ENCODE measurements at places on chromosomes 6 and 20.

- no peak for DNase-seq
These were observed 39.7 kb upstream of the PTCHD4 start for GRCh38 chr6:48150701-48151100.

DNA sequence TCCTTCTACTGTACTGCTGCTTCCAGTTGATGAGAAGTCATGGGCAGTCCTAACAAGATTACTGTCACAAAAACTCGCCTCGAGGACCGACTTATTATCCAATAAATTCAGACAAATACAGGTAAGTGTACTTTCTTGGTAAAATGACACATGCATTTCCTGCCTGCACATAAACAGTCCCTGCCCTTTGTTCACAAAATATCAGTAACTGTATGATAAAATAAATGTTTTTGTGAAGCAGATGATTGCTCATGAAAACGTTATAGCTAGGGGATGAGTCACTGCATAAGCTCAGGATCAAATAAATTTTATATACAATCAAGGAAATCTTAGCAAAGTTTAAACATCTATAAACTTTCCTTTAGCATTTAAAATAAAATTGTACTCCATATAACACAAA, 164.5 kb upstream of the RIPOR2 start:
- DNase-seq: no peak

DNA sequence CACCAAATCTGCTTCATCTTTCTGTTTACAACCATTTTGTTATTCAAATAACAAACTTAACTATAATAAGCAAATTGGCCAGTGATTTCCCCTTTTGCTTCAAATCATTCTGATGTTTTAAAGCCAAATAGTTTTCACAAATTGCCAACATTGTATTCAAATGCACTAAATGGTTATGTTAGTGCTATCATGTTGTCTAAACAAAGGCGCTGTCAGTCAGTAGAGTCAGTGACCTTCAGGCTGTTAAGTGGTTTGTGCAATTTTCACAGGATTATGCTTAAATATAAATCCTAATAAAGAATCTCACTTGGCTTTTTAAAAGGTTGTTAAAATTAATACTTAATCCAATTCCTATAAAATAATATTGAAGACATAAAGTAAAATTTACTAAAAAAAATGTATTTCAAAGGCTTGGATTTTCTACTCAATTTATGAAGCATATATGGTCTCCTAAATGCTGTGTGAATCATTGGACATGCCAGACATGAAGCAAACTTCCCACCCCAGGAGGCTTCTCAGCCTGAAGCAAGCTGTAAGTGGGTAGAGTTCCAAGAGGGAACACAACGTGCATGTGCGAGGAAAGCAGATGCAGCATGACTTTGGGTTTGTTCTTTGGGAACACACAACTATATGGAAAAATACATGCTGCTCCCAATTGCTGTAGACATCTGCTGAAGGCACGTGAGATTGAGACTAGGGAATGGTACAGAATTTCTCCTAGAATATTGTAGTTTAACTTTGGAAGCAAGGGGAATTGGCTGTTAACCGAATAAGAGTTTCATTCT, 54.9 kb downstream of the RSPO3 start:
- DNase-seq: no peak

DNA sequence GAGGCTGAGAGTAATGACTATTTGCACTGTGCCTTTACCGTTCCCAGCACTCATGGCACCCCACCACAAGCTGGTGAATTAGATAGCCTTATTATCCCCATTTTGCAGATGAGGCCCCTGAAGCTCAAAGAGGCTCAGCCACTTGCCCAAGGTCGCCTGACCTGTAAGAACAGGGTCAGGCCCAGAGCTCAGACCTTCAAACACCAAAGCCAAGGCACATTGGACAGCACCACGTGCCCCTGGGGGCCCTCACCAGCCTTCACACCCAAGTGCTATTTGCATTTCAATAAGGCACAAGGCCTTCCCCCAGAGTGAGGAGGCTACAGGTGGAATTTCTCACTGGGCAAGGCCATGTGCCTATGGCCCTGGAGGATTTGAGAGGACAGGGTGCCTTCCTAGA, 14.2 kb upstream of the C6orf132 start:
- no peak for DNase-seq

DNA sequence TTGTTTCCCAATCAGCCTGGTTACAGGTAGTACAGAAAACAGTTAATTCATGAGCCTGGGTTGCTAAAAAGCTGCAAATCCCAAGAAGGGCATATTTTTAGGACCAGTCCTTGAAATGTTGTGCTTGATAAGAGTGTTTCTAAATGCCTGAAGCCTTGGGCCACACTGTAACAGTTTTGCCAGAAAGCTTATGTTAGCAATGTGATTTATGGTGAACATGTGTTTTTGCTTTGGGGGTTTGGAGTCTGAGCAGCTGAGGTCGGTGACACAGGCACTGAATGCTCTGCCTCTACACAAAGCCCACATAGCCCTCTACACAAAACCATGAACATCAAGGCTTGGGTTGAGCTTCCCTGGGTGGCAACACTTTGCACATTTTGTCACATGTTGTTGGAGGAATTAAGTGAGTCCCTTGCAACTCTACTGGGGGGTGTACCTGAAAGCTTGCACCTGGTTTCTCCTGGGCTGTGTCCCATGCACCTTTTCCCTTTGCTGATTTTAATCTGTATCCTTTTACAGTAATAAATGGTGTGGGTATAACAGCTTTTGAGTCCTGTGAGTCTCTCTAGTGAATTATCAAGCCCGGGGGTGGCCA, 22.2 kb downstream of the AHI1 start:
- no peak for DNase-seq

- DNase-seq: no peak
These were observed 6.7 kb upstream of the C2 start for GRCh38 chr6:31920811-31921210.

GRCh38 chr20:6026051-6026450, 27.8 kb downstream of the LRRN4 start:
- DNase-seq: no peak

DNA sequence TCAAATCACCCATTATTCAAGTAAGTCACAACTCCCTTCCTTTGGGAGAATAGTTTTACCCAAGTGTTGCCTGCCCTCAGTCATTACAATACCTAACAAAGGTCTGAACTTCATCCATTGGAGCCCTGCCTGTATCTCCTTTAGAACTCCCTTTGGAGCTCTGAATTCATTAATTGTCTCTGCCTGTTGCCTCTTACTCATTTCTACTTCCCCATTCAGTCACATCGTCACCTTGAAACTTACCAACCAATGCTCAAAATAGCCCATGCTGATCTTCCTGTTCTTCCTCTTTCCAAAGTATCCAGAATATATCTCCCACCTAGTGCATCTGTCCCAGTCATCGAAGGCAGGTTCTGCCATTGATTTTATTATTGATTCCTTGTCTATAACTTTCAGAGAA, 120.7 kb upstream of the ADGRF1 start:
- no peak for DNase-seq
